Immature natural killer cell (primary cell): ENCODE measurements at places on chromosomes 4 and X.

DNA sequence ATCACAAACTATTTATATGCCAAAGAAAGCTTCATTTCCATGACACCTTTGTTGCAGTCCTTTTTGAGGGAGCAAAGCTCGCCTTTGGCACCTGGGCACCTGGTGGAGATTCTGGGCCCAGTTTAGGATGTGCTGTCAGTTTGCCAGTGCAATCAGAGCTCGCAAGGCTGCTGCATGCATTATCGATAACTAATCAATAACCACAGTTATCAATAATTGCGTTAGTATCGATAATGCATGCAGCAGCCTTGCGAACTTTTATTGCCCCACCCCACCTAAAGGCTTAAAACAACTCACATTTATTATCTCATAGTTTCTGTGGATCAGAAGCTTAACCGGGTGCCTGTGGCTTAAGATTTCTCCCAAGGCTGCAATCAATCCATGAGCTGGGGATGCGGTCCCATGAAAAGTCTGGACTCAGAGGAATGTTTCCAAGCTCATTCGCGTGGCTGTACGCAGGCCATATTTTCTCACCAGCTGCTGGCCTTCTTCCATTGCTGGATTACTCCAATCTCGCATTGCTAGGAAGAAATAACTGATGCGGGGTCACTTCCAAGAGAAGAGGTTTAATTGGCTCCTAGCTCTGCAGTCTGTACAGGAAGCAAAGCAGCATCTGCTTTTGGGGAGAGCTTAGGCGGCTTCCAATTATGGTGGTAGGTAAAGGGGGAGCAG is 6.2 kb upstream of the AFAP1 start:
- H3K27ac ChIP-seq, result no peak overlapping the region
- H3K36me3 ChIP-seq, result no peaks in the 10 kb centered on the region
- H3K4me3 ChIP-seq, result no peak overlapping the region
- peaks cover under 1% of the 10 kb centered on the region for H3K27me3 ChIP-seq
- H3K4me1 ChIP-seq, result no peaks in the 10 kb centered on the region

DNA sequence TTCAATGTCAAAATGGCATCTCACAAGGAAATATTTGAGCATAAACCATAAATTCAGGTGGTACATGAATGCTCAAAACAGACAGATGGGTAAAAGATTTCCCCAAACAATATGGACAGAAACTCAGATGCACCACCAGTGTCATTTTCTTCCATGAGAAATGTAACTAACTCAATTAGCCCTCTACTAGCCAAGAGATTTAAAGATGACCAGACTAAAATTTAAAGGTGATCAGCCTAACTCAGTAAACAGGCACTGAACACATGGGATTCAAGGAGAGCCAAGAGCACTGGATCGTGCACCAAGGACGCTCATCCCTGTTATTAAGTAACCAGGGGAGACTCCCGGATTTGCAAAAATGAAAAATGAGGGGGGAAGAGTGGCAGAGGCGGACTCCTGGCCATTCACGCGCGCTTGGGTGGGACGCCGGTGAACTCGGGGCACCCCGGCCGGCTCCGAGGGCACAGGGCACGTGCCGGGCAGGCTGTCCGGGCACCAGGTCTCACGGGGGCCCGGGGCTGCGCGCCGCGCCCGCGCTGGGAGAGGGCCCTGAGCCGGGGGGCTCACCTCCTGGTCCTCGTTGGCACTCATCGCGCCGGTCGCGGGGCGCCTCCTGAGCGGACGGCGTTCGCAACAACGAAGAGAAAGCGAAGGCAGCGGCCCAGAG is 490 bp downstream of the RWDD4 start:
- H3K27me3 ChIP-seq, result peaks cover 7% of the 10 kb centered on the region
- H3K27ac ChIP-seq, result peak overlapping the region; percentile 94
- H3K4me1 ChIP-seq, result peaks cover 34% of the 10 kb centered on the region
- peak overlapping the region; percentile 97 for H3K4me3 ChIP-seq

- no peaks in the 10 kb centered on the region for H3K4me1 ChIP-seq
- H3K27ac ChIP-seq, result no peak overlapping the region
- H3K4me3 ChIP-seq, result no peak overlapping the region
- no peaks in the 10 kb centered on the region for H3K27me3 ChIP-seq
- DNase-seq, result no peak
Observed at GRCh38 chr4:45438047-45438446, 685.8 kb downstream of the GABRG1 start.

DNA sequence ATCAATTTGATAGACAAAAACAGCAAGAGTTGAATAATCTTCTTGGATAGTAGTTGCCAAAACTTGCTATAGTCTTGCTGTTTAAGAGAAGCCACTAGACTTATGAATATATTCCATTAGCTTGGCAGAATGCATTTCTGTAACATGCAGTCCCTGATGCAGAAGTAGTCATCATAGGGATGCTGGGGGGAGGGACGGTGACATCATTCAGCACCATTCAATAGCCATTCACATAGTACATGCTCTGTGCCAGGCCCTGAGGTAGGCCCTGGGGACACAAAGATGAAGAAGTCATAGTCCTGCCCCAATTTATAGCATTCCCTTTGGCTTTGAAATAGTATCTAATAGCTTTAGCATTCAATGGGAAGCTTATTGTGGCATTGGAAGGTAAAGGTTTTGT is 185.5 kb upstream of the AFF2 start:
- H3K4me3 ChIP-seq, result no peak overlapping the region
- no peaks in the 10 kb centered on the region for H3K36me3 ChIP-seq
- no peak overlapping the region for H3K27ac ChIP-seq
- peaks cover 3% of the 10 kb centered on the region for H3K27me3 ChIP-seq

- no peaks in the 10 kb centered on the region for H3K27me3 ChIP-seq
- H3K4me3 ChIP-seq, result no peak overlapping the region
- no peak for DNase-seq
- H3K4me1 ChIP-seq, result no peaks in the 10 kb centered on the region
- peaks cover 28% of the 10 kb centered on the region for H3K36me3 ChIP-seq
Observed at GRCh38 chrX:2360731-2361130, 140.0 kb downstream of the DHRSX start.

GRCh38 chr4:43766648-43767047 is 682.0 kb downstream of the KCTD8 start:
- H3K27me3 ChIP-seq, result no peaks in the 10 kb centered on the region
- no peaks in the 10 kb centered on the region for H3K4me1 ChIP-seq
- no peak overlapping the region for H3K27ac ChIP-seq
- H3K4me3 ChIP-seq, result no peak overlapping the region

GRCh38 chr4:107213410-107213809 is 177.3 kb upstream of the DKK2 start:
- H3K4me3 ChIP-seq, result no peak overlapping the region
- H3K4me1 ChIP-seq, result no peaks in the 10 kb centered on the region
- no peaks in the 10 kb centered on the region for H3K36me3 ChIP-seq
- H3K27ac ChIP-seq, result no peak overlapping the region
- H3K27me3 ChIP-seq, result no peaks in the 10 kb centered on the region

DNA sequence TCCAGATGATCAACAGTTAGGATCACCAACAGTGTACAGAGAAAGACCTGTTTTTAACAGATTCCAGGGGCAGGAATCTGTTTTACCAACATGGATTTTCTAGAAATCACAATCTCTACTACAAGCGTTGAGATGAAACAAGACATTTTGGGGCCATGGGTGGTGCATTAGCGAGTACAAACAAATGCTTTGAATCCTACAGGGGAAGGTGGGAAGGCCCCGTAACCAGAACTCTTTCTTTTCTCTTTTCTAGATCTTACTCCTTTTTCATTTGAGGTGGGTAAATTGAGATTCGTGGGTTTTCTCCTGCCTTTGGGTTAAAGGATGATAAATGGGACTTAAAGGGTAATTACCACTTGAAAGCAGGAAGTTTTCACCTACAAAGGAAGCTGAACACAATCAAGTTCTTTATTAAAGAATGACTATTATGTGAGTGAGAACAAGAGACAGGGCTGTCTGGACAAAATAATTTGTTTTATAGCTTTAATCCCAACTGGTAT is 189.9 kb upstream of the ANXA3 start:
- no peaks in the 10 kb centered on the region for H3K36me3 ChIP-seq
- no peak for DNase-seq
- no peak overlapping the region for H3K27ac ChIP-seq
- no peaks in the 10 kb centered on the region for H3K4me1 ChIP-seq
- H3K4me3 ChIP-seq, result no peak overlapping the region

DNA sequence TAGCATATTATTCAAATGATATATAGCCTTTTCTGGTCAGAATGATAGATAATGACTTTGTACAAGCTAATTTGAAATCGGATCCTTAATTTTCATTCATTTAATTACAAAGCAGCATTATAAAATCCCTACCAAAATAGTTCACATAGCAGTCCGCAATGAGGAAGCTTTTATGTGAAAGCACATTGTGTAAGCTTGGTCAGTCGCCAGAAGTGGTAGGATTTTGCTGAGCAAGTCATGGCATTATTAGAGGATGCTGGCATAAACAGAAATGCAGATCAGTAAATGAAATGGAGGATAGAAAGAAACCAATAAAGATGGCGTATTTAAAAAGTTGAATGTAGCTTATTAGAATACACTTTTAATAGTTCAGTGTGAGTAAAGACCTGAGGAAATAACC is 93.2 kb upstream of the DIAPH2 start:
- no peak overlapping the region for H3K4me3 ChIP-seq
- no peak for DNase-seq
- H3K4me1 ChIP-seq, result no peaks in the 10 kb centered on the region
- H3K27ac ChIP-seq, result no peak overlapping the region
- H3K27me3 ChIP-seq, result peaks cover 4% of the 10 kb centered on the region

DNA sequence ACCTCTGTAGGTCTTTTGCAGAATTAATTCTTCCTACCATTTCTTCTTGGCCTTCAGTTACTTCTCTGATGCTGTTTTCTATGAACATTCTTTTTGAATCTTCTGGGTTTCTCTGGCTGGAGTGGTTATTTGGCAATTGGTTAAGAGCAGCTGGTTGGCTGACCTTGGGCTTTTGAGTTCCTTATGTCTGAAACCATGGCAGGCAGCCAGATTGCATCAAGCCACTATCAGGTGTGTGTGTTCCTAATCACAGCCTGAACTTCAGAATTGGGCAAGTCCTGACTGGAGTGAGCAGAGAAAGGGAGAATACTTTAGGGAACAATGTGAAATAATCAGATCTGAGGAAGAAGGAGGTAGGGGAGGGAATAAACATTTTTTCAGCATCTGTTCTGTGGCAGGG is 90.2 kb downstream of the ARHGAP10 start:
- peaks cover 30% of the 10 kb centered on the region for H3K4me1 ChIP-seq
- peak overlapping the region; percentile 26 for H3K4me3 ChIP-seq
- peak overlapping the region; percentile 39 for H3K27ac ChIP-seq
- H3K27me3 ChIP-seq, result no peaks in the 10 kb centered on the region

- H3K4me1 ChIP-seq, result no peaks in the 10 kb centered on the region
- no peak overlapping the region for H3K4me3 ChIP-seq
- H3K36me3 ChIP-seq, result no peaks in the 10 kb centered on the region
- H3K27ac ChIP-seq, result no peak overlapping the region
- DNase-seq, result no peak
- peaks cover 6% of the 10 kb centered on the region for H3K27me3 ChIP-seq
Observed at GRCh38 chr4:94947681-94948108, 189.9 kb downstream of the BMPR1B start.

DNA sequence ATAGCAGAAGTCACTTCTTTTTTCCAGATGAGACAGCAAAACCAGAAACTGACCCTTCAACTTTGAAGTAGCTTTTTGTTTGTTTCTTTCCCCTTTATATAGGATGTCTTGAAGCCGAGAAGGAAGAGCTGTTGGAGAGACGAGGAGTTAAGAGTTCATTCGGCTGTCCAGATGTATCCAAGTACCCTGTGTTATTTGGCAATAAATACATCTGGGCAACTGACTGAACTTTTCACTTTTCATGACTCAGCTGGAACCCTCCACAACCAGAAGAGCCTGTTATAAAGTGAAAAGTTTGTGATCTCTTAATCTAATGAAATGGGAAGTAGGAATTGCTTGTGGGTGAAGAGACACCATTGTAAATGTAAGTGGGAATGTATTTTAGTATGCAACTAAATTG is 131.2 kb downstream of the HTR2C start:
- no peaks in the 10 kb centered on the region for H3K27me3 ChIP-seq
- H3K36me3 ChIP-seq, result no peaks in the 10 kb centered on the region
- no peak for DNase-seq
- no peaks in the 10 kb centered on the region for H3K4me1 ChIP-seq

DNA sequence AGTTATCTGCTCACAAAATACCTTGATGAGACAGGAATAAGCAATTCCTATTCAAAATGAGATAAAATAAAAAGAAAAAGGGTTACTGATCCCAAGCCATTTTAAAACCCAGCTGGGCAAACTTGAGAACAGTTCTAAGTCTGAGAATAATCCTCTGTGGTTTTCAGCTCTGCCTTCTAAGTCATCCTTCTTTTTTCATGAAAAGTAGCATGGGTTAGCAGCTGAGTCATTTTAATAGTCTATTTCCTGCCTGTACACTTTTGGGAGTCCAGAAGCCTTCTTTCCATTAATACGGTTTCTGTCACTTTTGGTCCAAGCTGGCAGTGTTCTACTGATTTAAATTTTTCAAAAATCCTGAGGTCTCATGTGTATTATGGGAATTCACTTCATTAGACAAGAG is 374.3 kb downstream of the IQCM start:
- no peaks in the 10 kb centered on the region for H3K4me1 ChIP-seq
- H3K4me3 ChIP-seq, result no peak overlapping the region
- no peak overlapping the region for H3K27ac ChIP-seq

GRCh38 chr4:131459430-131460101 is 1689.5 kb upstream of the PCDH10 start:
- no peaks in the 10 kb centered on the region for H3K36me3 ChIP-seq
- no peaks in the 10 kb centered on the region for H3K4me1 ChIP-seq
- H3K27me3 ChIP-seq, result no peaks in the 10 kb centered on the region

- no peak for DNase-seq
- H3K4me1 ChIP-seq, result no peaks in the 10 kb centered on the region
Observed at GRCh38 chr4:150178161-150178560, 99.9 kb downstream of the DCLK2 start.

DNA sequence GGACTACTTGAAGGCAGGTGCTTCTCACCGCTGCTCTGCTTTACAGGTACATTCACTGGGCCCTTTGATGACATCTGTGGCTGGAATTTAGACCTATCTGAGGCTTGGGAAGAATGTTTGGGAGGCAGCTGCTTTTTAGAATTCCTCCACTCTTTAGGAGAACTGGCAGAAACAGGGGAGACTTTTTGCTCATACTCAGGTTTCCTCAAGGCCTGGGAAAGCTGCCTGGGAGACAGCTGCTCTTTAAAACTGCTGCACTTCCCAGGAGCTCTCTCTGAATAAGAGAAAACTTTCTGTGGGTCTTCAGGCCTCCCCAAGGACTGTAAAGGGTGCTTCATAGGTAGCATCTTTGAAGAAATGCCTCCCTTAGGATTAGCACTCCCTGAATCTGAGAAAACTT is 14.3 kb downstream of the CT47C1 start:
- no peak for DNase-seq
- H3K27ac ChIP-seq, result no peak overlapping the region
- H3K4me1 ChIP-seq, result no peaks in the 10 kb centered on the region

- H3K4me3 ChIP-seq, result no peak overlapping the region
- DNase-seq, result no peak
- no peaks in the 10 kb centered on the region for H3K27me3 ChIP-seq
- no peaks in the 10 kb centered on the region for H3K4me1 ChIP-seq
Observed at GRCh38 chr4:4776934-4777333, 82.5 kb upstream of the MSX1 start.

GRCh38 chr4:48188390-48188789 is 54.3 kb upstream of the TXK start:
- DNase-seq, result no peak
- H3K36me3 ChIP-seq, result no peaks in the 10 kb centered on the region
- no peaks in the 10 kb centered on the region for H3K27me3 ChIP-seq
- H3K27ac ChIP-seq, result no peak overlapping the region
- H3K4me1 ChIP-seq, result no peaks in the 10 kb centered on the region
